ENCODE measurements at places on chromosomes 11 and 22.
A peak's percentile ranks its signal among the peaks of the same experiment; 100 is the strongest.

DNA sequence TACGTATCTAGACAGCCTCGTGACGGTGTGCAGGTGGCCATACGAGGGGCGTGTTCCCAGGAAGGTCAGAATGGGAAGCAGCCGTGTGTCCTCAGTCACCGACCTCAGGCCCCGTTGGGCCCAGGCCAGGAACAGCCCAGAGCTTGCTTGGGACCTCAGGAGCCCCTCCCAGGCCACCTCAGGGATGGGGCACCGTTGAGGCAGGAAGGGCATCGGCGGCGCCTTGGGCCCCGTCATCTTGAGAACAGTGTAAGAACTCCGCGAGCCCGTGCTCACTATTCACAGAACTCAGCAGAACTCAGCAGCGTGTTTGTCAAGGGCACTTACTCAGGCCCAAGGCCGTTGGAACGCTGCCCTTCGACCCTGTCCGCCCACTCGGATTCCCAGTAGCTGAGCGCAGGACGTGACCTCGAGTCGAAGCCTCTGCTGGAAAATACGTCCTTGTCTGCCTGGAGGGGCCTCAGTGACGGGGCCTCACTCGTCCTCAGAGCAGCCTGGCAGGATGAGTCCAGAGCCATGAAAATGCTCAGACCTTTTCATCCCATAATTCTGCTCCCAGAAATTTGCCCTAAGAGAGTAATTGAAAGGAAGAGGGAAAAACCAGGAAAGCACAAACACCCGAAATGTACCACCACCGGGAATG, 1134.8 kb downstream of the BRD1 start:
- no peak for DNase-seq

GRCh38 chr11:128832121-128832497, 35.0 kb downstream of the KCNJ1 start:
- DNase-seq, result no peak

GRCh38 chr22:21771631-21771976, 36.0 kb upstream of the YPEL1 start:
- DNase-seq, result no peak

DNA sequence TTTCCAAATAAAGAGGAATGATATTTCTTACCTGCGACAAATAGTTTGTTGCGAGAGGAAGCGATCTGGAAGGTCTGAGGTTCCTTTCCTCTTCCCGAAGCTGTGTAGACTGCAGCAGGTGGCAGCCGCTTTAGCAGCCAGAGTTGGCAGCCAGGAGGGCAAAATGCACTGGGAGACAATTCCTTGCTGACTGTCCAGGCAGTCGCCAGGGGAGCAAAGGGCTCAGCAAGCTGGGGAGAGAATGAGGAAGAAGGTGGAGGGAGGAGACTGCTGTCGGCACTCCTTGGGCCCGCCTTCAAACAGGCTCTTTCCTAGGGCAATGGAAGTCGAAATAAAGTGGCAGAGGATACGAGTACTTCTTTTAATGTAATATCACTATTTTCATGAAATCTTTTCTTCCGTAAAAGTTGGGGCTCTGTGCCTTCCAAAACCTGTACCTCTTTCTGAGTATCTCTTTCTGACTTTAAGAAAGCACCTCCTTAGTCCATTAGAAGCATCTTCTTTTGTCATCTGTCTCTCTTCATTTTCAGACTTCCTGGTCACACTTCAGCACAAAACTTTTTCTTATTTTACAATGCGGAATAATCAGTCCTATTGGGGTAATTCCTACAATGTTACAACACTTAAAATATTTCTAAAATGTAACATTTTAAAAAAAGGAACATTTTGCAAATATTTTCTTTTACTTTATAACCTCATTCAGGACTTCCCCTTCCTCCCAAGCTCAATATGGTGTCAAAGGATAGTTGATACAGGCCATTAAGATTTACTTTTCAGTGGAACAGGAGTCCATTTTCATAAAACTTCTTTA, at the start of gene IL18:
Gene IL18, minus strand, starts transcription at position 220 of the 811 bp plus-strand sequence. CDS start 9,041 bp downstream, outside the sequence.
- peak; percentile 87 for DNase-seq

DNA sequence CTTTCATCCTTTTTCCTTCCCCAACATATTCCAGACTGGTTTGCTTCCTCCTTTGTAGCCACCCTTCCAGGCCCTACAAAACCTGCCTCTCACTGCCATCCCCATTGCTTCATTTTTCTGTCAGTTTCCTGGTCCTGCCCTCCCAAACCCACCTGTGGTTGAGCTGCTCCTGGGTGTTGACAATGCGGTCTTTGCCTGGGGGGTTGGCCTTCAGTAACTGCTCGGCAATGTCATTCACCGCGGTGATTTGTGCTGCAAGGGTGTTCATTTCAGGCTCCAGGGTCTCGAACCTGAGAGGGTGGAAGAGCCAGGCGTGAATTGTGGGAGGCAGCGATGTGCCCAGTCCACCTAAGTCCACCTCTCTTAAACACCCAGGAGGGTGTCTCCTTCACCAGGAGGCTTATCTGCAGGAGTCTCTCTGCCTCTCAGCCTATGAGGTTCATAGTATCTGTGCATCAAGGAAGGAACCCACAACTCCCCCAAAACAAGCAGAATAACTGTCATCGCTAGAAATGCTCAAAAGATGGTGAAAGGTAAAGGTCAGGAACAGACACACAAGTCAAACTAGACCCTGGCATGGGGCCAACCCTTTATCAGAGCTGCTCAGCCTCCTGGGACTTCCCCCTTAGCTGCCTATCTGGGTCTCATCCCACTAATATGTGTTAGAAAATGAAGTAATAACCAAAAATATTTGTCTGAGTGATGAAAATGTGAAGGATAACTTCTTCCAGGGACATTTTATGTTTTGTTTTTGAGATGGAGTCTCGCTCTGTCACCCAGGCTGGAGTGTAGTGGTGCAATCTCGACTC, 23.9 kb upstream of the RBM4B start:
- no peak for DNase-seq

DNA sequence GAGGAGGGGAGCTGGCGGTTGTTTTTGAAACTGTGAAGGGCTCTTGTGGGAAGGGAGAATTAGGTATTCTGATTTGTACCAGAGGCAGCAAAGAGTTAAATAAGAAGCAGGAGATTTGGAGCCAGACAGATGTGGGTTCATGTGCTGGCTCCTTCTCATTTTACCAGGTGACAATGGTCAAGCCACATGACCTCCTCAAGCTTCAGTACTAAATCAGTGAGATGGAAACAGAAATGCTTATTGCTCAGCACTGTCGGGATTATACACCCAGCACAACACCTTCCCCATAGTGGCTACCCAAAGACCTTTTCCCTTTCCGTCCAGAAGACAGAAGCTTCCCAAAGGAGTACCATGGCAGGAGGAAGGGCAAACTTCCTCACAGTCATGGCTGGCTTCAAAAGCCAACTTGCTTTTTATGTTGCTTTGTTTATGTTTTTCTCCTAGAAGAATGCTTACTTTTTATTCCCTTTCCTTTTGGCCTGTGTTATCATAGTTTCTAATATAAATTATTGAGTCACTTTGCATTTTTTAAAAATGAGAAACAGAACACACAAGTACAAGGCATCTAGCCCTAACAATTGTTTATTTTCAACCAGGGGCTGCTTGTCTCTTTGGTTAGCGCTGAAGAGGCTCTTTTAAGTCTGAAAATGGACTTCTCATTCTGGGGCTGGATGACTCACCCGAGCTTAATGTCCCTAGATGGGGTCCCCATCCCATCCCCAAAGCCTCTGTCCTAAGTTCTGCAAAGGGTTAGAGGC, 181.5 kb upstream of the ZBED5 start:
- DNase-seq, result no peak

- DNase-seq, result no peak
Measured at GRCh38 chr22:28394513-28395110, 285.0 kb downstream of the TTC28 start.

DNA sequence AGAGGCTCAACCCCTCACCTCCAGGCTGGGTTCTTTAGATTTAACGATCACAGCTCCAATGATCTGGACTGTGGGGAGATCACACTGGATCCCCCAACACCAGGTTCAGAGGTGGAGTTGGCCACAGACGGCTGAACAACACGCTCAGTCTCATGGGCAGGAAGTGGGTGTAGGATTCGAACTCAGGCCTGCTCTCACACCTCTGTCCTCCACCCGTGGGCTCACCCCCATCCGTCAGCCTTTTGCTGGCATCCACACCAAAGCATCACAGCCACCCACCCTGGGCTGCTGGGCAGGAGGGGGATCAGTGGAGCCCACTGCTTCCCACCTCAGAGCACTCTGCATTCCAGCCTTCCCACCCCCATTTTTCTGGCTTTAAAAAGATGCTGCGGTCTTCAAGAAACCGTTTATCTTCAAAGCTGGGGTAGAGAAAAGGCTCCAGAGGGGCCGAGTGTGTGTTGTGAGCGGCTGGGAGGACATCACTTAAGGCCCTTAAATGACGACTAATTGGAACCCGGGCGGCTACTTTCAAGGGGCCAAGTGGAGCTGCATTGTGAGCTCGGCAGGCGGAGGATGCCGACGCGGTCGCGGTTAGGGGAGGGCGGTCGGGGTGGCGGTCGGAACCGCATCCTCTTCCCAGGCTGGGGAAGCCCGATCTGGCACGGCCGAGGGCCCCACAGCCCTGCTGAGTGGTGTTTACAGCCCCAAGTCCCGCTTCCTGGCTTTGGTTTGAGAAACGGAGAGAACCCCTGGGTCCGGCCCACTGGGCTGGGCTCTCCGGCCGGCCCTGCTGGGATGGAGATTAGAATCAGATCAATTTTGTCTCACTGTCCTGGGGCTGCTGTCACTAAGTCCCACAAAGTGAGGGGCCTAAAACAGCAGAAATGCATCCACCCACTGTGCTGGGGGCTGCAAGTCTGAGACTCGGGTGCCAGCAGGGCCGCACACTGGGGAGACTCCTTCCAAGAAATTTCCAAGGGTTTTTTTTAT, 15.9 kb upstream of the FGF3 start:
- DNase-seq, result no peak

DNA sequence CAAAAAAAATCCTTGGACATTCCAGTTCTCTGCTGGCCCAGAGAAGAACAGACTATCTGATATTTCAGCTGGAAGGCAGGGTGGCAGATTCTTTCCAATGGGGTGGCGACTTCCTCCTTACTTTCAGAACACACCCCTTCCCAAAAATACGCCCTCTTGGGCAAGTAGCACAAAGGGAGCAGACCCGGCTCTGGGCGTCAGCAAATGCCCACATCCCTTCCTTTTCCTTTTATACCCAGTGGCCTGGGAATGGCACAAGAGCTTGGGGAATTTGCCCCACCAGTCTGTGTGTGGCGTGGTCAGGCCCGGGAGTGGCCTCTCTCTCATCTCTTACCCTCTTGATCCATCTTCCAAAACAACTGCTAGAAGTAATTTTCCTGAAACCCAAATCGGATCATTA, 33.0 kb upstream of the NUP160 start:
- peak; percentile 50 for DNase-seq

DNA sequence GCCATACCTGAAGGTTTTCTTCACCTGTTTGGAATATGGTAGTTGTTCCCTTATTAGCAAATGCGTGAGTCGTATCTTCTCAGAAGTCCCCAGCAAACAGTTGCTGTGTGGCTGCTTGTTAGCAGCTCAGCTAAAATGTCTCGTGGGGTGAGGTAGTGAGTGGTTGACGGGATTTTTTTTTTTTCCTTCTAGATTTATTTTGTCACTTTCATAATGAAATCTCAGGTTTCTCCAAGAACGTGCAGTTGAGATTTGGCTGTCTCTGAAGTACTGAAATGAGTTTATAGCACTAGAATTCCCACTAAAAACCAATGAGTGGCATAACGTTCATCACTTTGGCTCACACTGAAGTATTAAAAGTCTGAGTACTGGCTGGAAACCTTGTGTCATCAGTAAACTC, 16.8 kb downstream of the RCN1 start:
- DNase-seq, result no peak

DNA sequence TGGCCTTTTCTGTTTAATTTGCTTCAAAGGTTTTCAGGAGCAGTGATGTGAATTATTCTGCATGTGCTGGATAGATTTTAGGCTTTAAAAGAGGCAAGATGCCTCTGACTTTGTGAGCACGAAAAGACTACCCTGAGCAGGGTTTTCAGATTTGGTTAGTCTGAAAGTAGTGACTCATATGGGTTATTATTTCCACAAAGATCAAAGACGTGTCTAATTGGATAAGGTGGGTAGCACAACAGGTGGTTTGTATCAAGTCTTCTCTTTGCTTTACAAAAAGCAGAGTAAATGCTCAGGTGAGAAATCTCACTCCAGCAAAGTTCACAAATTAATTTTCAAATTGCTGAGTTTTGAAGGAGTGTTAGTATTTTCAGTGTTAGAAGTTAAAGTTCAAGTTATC, 37.6 kb upstream of the DBX1 start:
- DNase-seq, result no peak

- DNase-seq, result no peak
Measured at GRCh38 chr22:46055181-46055875, 78.4 kb upstream of the WNT7B start.

- DNase-seq, result no peak
Measured at GRCh38 chr11:17413414-17414316, 25.2 kb upstream of the KCNJ11 start.

- DNase-seq, result peak; percentile 87
Measured at GRCh38 chr22:46604306-46604690, 15.9 kb upstream of the GRAMD4 start.

GRCh38 chr22:32531931-32532819, 57.6 kb downstream of the FBXO7 start:
- DNase-seq, result peak; percentile 55

DNA sequence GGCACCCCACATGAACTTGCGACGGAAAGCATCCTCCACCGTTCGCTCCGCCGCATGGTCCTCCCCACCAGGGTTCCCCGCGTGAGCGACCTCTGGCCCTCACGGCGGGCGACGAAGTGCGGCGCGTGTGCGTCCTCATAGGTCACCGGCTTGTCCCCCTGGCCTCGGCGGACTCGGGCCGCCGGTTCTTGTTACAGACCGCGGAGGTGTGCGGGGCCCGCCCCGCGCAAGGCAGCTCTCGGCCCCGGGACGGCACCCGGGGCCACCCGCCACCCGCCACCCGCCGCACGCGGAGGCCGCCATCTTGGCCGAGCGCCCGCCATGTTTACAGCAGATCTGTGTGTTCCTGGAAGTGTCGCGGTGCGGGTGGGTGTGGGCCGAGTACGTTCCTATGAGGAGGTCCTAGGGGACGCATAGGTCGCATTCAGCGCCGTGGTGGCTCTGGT, 3.5 kb upstream of the IFITM2 start:
- DNase-seq, result no peak

GRCh38 chr11:90197377-90197776, 25.5 kb downstream of the CHORDC1 start:
- no peak for DNase-seq

- no peak for DNase-seq
Measured at GRCh38 chr22:44055805-44056204, 31.7 kb downstream of the PARVB start.

- DNase-seq, result no peak
Measured at GRCh38 chr11:83336993-83337392, 50.8 kb upstream of the CCDC90B start.

DNA sequence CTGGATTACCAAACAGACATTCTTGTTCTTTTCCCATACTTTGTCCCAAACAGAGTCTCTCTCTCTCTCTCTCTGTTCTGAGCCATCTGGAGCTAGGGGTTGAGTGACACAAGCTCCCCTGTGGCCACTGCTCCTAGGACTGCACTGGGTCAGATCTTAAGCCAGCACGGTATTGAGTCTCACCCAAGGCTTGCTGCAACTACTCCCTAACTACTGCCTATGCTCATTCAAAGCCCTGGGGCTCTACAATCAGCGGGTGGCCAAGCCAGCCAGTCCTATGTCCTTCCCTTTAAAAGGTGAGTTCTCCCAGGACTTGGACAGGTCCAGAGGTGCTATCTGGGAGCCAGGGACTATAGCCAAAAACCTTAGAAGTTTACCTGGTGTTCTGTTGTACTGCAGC, 385.6 kb downstream of the CNTN5 start:
- DNase-seq, result no peak
